ENCODE measurements at places on chromosomes 2 and 18. TPM values are rescaled to one million over a fixed set of nuclear protein-coding genes. Genes with fewer than 3 reads are reported as not detected.
A peak's percentile ranks its signal among the peaks of the same experiment; 100 is the strongest.

GRCh38 chr2:25409468-25409867 lies 67.7 kb upstream of the DNMT3A start:
- no peaks in the 10 kb centered on the region for H3K36me3 ChIP-seq
- DNase-seq: no peak
- no peaks in the 10 kb centered on the region for H3K4me1 ChIP-seq
- no peak overlapping the region for H3K4me3 ChIP-seq
- H3K27ac ChIP-seq: no peak overlapping the region
- no peaks in the 10 kb centered on the region for H3K27me3 ChIP-seq

DNAJC5G gene
- not detected for total RNA-seq

DNA sequence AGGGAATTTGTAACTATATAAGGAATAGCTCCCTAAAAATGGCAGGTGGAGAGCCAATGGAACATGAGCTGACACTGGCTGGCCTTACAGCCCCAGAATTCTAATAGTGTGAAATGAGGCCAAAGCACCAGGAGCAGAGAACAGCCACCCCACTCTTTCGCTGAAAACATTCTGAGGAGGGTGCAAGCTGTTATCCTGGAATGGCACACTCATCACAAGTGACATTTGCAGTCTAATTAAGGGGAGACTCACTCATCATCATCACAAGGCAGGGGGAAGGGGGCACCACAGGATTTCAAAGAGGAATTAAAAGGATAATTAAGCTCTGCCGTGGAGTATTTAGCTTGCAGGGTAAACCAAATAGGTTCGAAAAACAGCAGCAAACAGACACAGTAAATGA lies 94.3 kb downstream of the EDAR start:
- H3K27me3 ChIP-seq: no peaks in the 10 kb centered on the region
- H3K4me1 ChIP-seq: no peaks in the 10 kb centered on the region
- no peak overlapping the region for H3K4me3 ChIP-seq
- DNase-seq: no peak
- H3K36me3 ChIP-seq: peaks cover 21% of the 10 kb centered on the region

GRCh38 chr18:79393635-79394533 lies 1.8 kb upstream of the NFATC1 start:
- peaks cover 46% of the 10 kb centered on the region for H3K4me1 ChIP-seq
- no peak overlapping the region for H3K27ac ChIP-seq
- DNase-seq: peak; percentile 44

DNA sequence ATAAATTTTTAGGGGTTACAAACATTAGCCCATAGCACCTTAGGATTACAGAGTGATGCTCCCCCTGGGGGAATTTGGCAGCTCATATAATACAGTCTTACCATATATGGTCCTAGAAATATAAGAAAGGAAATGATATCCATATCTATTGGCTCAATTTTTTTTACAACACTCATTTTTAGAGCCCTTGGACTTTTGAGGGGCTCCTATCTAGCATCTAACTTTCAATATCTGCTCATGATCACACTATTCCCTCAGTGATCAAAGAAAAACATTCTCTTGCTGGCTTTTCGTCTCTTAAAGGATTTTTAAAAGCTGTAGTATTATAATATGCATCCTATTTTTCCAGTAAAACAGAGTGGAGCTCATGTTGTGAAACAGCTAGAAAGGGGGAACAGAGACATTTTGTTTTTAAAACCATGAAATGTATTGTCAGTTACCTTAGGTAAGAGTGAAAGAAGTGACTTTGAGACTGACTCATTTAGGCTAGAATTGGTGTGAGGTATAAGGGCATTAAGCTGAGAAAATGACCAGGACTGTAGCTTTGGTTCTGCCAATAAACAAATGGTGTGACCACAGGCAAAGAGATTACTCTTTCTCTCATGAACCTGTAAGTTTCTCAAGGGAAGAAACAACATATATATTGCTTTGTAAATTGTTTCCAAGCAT lies 65.8 kb downstream of the ALPK2 start:
- no peak for DNase-seq
- no peaks in the 10 kb centered on the region for H3K4me1 ChIP-seq
- H3K27me3 ChIP-seq: no peaks in the 10 kb centered on the region
- H3K4me3 ChIP-seq: no peak overlapping the region

DNA sequence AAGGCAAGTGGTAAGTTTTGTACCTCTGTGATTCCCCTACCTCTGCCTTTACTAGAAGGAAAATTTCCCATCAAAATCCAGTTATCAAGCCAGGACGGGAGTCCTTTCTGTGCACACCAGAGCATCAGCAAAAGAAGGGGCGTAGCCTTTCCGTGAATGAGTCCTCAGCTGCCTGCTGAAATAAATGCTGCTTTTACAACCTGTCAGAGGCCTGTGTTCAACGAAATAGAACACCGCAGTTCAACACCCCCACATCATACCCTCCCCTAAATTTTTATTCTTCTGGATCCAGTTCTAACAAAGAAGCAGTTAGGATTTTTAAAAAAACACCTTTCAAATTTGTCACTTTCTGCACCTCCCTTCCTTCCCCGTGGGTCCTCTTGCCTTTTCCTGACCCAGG lies 135.8 kb downstream of the SETBP1 start:
- H3K27me3 ChIP-seq: no peaks in the 10 kb centered on the region
- no peak overlapping the region for H3K4me3 ChIP-seq
- no peaks in the 10 kb centered on the region for H3K36me3 ChIP-seq
- no peaks in the 10 kb centered on the region for H3K4me1 ChIP-seq
- no peak for DNase-seq

DNA sequence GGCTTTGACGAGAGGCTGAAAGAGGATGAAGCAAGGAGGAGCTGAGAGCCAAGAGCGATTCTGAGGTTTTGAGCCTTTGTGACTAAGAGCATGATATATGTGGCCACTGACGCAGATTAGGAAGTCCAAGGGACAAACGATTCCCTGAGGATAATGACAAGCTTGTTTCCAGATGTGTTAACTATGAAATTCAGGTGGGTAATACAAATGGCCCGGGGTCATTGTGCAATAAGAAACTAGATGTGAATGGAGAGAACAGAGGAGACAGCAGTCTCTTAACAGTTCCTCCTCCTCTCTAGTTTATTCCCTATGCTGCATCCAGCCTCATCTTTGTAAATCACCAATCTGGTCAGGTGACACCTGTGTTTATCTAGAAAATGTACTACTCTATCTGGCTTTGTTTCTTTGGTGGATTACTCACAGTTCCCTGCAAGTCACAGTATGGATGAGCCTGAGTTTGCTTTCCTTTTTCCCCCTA lies 84.2 kb downstream of the SOCS6 start:
- no peaks in the 10 kb centered on the region for H3K4me1 ChIP-seq
- no peak overlapping the region for H3K4me3 ChIP-seq
- H3K27me3 ChIP-seq: no peaks in the 10 kb centered on the region
- no peak overlapping the region for H3K27ac ChIP-seq

RAB17 gene
- total RNA-seq: not detected

CKAP2L gene
- 0.50 TPM for total RNA-seq

ASXL3 gene
- not detected for total RNA-seq

GRCh38 chr2:8217468-8218030 lies 464.3 kb upstream of the ID2 start:
- peaks cover 3% of the 10 kb centered on the region for H3K4me1 ChIP-seq
- no peaks in the 10 kb centered on the region for H3K27me3 ChIP-seq
- no peaks in the 10 kb centered on the region for H3K36me3 ChIP-seq
- H3K4me3 ChIP-seq: no peak overlapping the region
- no peak overlapping the region for H3K27ac ChIP-seq

DNA sequence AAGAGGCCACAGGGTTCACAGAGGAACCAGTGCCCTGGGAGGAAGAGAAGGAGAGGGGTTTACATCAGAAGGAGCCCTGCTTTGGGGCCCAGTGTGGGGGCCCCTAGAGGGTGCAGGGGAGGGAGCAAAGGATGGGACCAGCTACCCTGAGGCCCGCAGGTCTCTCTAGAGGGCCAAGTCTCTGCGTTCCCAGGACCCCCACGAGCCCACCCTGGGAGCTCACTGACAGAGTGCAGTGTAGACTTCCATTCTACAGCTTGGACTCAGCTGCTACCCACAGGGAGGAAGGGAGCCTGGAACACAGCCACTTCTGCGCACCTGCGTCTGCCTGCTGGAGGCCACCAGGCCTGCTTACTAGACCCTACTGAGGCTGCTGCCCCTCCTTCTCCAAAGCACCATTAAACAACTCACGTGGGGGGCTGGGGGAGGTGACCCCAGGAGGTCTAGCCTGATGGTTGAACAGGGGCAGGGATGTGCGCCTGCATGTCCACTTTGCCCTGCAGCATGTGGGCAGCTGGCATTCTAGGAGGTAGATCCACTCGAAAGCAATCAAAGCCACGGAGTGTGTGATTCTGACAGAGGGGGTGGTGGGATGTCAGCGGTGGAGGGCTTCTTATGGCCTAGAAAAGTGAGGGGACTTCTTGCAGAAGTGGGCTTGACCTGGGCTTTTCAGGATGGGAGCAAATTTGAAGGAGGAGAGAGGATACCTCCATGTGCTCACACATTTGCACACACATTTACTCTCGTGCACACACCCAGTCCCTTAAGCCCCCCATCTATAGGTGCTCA lies 90.2 kb downstream of the ZFP36L2 start:
- H3K4me3 ChIP-seq: no peak overlapping the region
- peak overlapping the region; percentile 85 for H3K27ac ChIP-seq
- DNase-seq: no peak
- peaks cover 99% of the 10 kb centered on the region for H3K4me1 ChIP-seq
- H3K36me3 ChIP-seq: no peaks in the 10 kb centered on the region

DNA sequence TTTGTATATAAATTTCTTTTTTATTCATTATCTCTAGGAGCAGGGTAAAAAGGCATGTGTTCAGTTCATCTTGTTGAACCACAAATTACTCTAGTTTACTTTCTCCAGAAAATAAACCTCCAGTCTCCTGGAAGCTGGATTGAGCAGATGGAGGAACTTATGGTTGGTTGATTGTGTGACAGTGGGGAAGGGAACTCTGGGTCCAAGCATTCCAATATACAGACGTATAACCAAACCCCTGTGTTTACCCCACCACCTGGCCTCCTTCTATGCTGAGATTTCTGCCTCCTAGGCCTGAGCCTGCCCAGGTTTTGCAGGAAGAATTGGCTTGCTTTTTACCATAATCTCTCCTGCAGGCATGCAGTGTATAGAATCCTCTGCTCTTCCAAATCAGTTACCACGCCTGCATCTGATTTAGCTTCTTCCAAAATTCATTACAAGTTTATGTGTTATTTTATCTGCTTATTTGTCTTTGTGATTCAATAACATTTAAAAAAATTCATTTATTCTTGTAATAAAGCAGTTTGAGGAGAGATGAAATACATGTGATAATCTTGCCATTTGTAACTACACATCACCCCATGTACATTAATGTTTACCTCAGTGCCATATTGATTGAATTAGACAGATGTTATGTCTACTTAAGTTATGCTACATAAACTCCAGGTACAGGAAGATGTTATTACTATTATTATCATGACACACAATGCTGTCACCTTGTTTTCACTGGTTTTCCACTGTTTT lies 2.5 kb upstream of the RAB27B start:
- H3K36me3 ChIP-seq: no peaks in the 10 kb centered on the region
- no peak for DNase-seq
- peaks cover 9% of the 10 kb centered on the region for H3K4me1 ChIP-seq
- no peak overlapping the region for H3K4me3 ChIP-seq

DNA sequence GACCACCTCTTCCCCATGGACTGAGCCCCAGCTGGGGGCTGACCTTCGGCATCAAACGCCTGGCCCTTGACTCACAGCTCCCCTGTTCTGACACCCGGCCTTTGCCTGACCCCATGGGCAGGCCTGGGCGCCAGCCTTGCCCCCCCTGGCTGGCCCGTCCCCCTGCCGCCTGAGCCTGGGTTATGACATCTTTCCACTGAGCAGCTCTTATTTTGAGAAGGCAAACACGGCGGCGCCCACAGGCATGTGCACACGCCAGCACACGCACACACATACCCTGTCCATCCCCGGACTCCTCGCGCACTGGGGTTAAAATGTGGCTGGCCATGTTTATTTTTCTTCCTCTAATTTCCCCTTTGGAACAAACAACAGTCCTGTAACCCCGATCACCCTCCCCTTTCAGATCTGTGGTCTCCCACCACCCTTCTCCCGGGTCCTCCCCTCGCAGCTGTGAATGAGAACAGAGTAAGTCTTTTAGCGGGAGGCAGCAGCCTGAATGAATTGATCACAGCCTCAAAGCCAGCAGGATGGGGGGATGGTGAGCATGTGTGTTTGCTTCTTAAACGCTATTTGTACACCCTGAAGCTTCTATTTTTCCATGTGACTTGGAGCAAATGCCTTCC lies 11.8 kb upstream of the ATOH8 start:
- H3K4me1 ChIP-seq: no peaks in the 10 kb centered on the region
- no peaks in the 10 kb centered on the region for H3K36me3 ChIP-seq
- no peak for DNase-seq
- peaks cover 8% of the 10 kb centered on the region for H3K27me3 ChIP-seq
- H3K4me3 ChIP-seq: no peak overlapping the region
